ENCODE measurements at places on chromosomes 12 and 14.
A peak's percentile ranks its signal among the peaks of the same experiment; 100 is the strongest.

- peak; percentile 51 for ATAC-seq
These were observed 10.9 kb downstream of the LRTM2 start for GRCh38 chr12:1830981-1831963.

DNA sequence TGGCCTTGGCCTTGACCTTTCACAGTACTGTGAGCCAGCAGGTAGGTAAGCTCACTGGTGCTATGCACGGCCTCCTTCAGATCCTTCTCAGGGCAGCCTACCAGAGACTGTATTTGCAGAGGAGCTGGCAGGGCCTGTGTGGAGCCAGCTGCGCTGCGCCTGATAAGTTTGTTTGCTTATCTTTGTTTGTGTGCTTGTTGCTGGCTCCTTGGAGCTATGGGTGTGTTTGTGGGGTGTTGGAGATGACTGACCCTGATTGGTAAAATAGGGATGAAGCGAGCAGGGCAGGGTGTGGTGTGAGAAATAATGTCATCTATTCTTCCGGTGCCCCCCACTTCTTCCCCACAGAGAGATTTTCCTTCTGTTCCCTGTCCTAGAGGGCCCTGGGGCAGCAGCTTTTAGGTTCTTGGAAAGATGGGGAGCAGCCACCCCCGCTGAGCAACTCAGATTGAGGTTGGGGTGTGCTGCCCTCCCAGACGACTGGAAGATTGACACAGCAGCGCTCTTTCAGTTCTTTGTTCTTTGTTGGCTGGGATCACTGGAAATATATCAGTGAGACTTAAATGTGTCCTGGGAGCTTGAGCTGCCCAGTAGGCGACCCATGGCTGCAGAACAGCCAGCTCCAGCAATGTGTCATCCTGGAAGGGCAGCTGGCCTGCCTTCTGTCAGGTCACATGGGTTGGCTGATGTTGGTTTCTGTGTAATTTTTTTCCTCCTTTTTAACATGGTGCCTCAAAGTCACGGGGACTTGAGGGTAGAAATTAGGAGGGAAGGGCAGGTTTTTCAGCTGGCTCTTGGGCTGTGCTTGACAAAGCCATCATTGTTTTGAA, 19.6 kb downstream of the MLXIP start:
- peak; percentile 79 for ATAC-seq

- ATAC-seq = no peak
These were observed 174.6 kb upstream of the TBX3 start for GRCh38 chr12:114858388-114859146.

- no peak for ATAC-seq
These were observed 9.3 kb downstream of the STAC3 start for GRCh38 chr12:57241402-57242310.

DNA sequence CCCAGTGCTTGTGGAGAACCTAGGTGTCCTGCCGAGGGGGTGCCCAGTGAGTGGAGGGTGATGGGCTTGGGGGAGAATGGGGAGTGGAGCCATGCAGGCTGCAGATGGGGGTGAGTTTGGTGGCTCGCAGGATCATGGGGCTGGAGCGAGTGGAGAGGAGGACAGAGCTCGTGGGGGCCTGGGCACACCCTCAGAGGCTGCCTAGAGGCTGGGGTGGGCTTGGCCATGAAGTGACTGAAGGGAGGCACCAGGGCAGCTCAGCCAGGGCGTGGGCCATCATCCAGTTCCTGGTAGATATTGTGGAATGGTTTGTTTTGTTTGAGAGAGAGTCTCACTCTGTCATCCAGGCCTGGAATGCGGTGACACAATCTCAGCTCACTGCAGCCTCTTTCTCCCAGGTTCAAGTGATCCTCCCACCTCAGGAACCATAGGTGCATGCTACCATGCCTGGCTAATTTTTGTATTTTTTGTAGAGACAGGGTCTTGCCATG, 43.4 kb upstream of the AMN start:
- ATAC-seq = no peak
